ENCODE measurements at places on chromosomes 7 and 10.

DNA sequence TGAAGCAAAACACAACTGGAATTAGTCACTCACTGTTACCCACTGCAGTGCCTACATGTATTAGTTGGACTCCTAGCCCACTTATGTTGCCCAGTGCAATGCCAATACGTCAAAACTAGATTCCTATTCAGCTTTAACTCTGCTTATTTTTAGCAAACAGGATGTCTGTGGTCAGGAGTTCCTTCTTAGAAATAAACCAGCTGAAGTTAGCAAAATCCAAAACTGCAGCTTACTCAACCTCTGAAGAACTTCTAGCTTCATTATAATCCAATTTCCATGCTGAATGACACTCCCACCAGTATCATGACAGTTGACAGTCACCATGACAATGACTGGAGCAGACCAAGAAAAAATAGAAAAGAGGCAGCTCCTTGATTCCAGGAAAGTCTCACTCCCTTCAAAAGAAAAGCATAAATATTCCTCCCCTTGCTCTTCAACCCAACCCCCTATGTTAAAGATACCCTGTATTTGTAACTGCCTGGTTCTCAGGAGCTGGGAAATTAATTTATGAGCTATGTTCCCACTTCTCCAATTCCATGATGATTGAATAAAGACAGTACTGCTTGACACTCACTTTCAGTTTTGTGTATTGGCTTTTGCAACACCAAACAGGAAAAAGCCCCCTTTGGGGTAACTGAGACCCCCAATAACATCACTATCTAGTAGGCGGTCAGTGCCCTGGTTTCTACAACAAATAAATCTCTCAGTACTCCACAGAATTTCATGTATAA lies 327.4 kb downstream of the SORCS1 start:
- DNase-seq, result no peak

DNA sequence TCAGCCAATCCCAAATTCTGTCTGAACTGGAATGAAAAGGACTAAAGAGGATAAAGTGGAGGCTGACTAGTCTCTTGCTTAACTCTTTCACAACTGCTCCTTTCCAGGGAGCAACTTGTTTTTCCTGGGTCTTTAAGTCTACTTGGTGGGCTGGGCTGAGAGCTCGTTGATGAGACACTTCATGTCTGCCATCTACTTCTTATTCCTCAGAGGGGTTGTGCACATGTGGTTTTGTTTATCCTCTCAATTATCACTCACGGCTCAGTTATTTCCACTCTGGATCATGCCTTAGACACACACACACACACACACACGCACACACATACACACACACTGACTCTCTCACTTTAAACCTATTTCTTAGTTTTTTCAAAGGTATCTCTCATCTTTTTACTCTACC lies 298.6 kb upstream of the MTPN start:
- no peak for DNase-seq

DNA sequence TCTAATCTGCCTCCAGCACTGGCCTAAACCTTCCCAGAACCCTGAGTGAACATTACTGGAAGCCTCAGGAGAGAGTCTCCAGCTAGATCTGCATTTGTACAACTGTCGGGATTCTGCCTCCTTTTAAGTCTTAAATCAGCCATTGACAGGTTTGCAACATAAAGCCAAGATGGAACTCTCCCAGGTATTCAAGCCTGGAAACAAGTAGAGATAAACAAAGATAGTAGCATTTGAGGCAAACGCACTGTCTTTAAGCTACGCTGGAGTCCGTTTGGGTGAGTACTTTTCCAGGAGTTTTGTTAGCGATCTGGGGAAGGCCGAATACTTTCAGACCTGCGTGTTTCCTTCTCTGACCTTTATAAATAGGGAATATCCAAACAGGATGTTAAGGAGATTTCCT lies 317.2 kb upstream of the FZD8 start:
- no peak for DNase-seq

GRCh38 chr7:159141167-159141566 lies 3.5 kb downstream of the VIPR2 start:
- no peak for DNase-seq

GRCh38 chr7:84786073-84786472 lies 400.8 kb downstream of the SEMA3D start:
- no peak for DNase-seq

DNA sequence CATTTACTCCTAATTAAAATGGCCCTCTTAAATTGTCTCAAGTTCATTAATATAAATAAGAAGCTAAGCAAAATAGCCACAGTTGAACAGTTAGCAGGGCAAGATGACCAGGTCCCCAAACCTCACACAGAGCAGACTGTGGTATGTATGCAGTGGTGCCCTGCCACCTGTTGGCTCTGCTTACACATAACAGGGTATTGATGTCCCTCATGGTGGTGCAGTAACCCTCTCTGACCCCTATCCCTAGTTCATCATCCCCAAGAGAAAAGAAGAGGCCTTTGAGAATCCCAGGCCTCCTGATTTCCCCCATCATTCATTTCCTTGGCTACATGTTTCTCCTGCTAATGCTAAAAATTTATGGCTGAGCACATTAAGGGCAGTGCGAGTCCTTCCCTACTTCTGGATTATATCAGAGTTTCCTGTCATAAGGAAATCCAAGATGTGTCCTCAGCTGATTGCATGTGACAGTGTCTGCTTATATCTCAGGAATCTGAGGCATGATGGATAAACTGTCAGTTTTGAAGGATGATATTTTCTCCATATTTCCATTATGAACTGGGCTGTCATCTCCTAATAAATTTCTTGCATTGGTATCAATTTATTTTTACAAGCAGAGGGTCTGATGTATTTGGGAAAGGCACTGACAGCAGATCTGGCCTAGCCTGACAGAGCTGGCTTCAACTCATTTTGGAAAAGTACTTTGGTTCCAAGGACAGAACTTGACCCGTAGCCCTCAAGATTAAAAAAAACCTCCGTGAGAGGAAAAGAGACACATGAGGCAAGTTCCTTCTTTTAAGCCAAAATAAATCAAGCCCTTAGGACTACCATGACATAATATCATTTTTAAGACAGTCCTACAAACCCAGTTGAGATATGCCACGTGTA lies 880.6 kb downstream of the LRMDA start:
- DNase-seq, result no peak

DNA sequence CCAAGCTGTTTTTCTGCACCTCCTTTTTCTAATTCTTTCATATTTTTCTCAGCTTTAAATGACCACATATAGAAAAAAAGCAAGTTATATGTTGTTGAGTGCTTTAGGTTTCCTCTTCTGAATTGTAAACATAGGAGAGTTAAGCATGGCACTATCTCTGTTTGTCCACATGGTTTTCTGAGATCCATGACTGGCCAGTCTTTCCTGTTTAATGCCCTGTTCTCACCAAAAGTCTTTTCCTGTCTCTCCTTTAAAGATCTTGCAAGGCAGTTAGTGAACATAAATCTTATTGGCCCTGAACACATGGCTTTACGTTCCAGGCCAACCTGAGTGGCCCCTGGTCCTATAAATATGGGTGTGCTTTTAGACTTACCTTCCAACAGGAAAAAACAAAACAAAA lies 19.4 kb downstream of the TRPV5 start:
- no peak for DNase-seq

GRCh38 chr7:96143495-96144259 lies 178.2 kb downstream of the SLC25A13 start:
- DNase-seq, result no peak

DNA sequence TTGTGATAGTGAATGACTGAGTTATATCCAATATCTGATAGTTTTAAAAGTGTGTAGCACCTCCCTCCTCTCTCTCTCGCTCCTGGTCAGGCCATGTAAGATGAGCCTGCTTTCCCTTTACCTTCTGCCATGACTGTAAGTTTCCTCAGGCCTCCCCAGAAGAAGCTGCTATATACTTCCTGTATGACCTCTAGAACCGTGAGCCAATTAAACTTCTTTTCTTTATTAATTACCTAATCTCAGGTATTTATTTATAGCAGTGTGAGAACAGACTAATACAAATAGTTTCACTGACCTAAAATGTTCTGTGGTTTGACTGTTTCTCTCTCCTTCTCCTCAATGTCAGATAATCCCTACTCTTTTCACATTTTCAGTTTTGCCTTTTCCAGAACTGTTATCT lies 321.3 kb upstream of the MBL2 start:
- no peak for DNase-seq

DNA sequence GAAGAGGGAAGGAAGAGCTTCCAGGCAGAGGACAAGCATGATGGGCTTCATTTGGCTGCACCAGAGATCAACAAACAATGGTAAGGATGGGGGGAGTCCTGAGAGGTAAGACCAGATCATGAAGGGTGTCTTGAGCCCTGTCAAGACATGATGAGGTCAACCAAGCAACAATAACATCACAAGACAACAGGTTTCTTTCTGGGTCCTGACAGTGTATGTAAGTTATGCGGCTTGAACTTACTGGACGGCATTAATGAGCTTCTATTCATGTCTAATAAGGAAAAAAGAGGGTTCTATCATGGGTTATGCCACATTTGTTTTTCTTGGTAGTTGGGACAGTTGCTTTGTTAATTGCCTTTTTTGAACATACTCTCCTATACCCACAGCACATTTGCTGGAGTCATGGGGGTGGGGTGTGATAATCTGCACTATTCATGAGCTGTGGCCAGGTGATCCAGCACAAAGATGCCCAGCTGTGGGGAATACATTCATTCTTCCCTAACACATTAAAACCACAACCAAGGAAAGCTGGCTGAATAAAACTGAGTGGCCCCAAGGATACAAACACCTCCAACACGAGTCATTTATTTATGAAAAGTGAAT lies 168.8 kb upstream of the KLF14 start:
- no peak for DNase-seq

DNA sequence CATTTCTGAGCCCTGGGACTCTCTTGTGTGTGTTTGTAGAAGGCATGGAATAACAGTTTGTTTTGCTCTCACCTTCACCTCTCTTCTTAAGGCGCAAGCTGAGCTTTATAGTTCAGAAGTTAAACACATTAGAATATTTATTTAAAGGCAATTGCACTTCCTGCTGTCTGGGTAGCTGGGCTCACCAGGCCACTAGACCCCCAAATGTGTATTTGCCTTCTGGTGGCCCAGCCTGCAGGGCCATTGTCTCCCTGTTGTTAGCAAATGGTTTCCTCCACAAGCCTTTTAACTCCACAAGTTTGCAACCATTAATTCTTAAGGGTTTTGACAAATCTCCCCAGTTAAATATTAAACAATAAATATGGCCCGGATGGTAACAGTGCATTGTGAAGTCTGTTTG lies 31.1 kb upstream of the NEUROD6 start:
- no peak for DNase-seq

DNA sequence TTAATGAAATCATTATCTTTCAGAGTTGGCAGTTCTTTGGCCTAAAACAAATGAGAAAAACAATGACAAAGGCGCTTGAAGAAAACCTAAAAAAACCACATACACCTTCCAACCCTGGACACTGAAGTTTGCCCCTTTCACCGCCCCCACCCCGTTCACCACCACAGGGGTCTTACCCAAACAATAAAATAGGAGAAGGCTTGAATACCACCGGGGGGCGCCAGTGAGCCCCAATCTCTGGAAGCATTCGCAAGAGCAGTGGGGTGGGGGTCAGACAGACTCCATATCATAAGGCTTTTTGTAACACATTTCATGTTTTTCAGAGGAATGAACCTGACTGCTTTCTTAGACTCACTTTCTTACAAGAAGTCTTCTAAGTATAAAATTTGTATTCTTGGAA lies 163.6 kb downstream of the PIP4K2A start:
- DNase-seq, result peak; percentile 58

GRCh38 chr10:127415901-127416581 lies 133.1 kb upstream of the NPS start:
- no peak for DNase-seq

- no peak for DNase-seq
These were observed 39.8 kb downstream of the PTPRN2 start for GRCh38 chr7:158547817-158548216.

- no peak for DNase-seq
These were observed 4.3 kb upstream of the PPIF start for GRCh38 chr10:79342811-79343561.

DNA sequence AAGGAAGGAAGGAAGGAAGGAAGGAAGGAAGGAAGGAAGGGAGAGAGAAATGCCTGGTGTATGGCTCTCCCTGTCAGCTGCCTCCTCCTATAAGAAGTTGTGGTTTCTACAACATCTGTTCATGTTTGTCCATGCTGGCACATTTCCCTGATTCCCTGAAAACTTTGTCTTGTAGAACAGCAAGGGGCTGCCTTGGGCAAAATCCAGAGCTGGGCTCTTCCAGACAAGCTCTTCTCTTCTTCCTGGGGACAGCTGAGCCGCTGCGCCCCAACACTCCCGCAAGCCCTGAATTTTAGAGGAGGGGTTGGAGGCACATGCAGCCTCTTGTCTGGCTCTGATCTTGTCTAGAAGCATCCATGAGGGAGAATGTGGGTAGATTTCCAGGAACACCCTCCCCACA lies 282.0 kb upstream of the ADARB2 start:
- no peak for DNase-seq

DNA sequence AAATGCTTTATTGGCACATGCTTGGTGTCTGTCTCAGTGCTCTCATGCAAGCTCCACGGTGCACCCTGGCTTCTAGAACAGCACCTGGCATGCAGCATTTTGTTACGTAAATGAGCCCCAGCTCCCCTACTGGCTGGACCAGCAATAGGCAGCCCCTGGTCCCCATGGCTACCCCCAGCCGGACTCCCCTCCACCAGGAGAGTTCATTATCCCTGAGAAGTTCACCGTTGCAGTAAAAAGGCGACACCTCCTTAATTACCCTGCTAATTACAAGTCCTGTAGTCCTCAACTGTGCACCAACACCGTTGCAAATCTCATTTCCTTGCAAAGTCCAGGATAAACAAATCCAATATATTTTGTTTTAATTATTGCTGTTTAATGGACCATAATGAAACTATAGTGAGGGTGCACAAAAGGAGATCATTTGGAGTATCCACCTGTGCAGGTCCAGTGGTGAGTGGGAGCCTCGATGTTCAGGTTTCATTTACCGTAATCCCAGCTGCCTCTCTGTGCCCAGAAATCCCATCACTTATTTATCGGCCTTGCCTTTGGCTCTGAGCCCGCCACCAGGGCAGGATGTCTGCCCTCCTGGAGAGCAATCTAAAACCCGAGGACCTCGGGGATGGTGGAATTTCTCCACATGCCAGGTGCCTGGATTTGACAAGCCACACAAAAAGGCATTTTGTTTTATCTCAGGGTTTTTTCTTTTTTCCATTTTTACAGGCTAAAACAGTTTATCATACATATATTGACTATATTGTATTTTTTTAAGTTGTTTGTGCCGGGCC lies 12.8 kb upstream of the DRGX start:
- no peak for DNase-seq

DNA sequence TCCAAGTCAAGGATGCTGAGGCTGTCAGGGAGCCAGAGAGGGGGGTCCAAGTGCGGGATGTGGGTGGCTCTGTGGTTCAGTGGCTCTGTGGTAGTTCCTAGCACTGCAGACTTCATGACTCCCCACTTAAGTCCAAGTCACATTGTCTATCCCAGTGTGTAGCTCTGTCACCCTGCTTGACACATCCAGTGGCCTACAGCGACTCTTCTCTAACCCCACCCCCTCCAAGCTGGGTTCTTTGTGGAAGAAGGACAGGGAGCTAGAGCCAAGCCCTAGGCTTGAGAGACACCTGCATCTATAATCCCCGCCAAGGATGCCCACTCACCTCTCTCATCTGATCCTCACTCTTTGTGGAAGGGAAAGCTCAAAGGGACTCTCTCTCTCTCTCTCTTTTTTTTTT lies 57.6 kb downstream of the ADCYAP1R1 start:
- no peak for DNase-seq

GRCh38 chr7:84822941-84823510 lies 363.8 kb downstream of the SEMA3D start:
- no peak for DNase-seq

GRCh38 chr7:37144423-37144822 lies 304.2 kb downstream of the ELMO1 start:
- no peak for DNase-seq

Data from activated CD4-positive, alpha-beta T cell treated with anti-CD3 and anti-CD28 coated beads for 24 hours (primary cell).